H7 (cell line): ENCODE measurements at places on chromosomes 4 and X. TPM values are rescaled to one million over a fixed set of nuclear protein-coding genes. Genes with fewer than 3 reads are reported as not detected.

Gene NPNT
- total RNA-seq: 0.33 and 0.97 TPM in 2 replicates

- DNase-seq: no peak
Measured at GRCh38 chr4:70518716-70519115, 347 bp downstream of the AMTN start.

Gene CD38
- 0.15 and 1.1 TPM in 2 replicates for total RNA-seq

GRCh38 chrX:18617407-18617750 lies 54.5 kb downstream of the RS1 start:
- no peak for DNase-seq

Gene FAT4
- 2.2 and 4.0 TPM in 2 replicates for total RNA-seq

Gene UBE2K
- total RNA-seq: 26.4 and 31.8 TPM in 2 replicates

Gene DCAF4L1
- 0.14 and 0.37 TPM in 2 replicates for total RNA-seq

Gene KDR
- 29.7 and 50.6 TPM in 2 replicates for total RNA-seq

Gene TLR3
- total RNA-seq: 1.0 and 1.8 TPM in 2 replicates

Gene F11
- total RNA-seq: 0.28 and 0.30 TPM in 2 replicates

DNA sequence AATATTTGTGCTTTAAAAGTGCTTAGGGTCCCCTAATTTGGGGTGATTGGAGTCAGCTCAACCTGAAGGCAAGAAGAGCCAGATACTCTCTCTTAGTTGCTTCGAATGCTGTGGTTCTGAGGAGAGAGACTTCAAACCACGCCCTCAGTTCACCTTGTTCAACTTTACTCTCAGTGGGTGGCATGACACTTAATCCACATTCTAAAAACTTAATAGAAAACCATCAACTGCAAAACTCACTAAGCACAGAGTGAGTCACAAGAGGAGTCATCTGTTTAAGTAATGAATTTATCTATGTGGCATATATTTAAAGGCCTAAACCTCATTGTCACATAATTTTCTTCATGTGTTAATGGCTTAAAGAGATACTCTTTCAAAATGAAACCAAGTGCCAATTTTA lies 99.5 kb upstream of the SLC4A4 start:
- no peak for DNase-seq

DNA sequence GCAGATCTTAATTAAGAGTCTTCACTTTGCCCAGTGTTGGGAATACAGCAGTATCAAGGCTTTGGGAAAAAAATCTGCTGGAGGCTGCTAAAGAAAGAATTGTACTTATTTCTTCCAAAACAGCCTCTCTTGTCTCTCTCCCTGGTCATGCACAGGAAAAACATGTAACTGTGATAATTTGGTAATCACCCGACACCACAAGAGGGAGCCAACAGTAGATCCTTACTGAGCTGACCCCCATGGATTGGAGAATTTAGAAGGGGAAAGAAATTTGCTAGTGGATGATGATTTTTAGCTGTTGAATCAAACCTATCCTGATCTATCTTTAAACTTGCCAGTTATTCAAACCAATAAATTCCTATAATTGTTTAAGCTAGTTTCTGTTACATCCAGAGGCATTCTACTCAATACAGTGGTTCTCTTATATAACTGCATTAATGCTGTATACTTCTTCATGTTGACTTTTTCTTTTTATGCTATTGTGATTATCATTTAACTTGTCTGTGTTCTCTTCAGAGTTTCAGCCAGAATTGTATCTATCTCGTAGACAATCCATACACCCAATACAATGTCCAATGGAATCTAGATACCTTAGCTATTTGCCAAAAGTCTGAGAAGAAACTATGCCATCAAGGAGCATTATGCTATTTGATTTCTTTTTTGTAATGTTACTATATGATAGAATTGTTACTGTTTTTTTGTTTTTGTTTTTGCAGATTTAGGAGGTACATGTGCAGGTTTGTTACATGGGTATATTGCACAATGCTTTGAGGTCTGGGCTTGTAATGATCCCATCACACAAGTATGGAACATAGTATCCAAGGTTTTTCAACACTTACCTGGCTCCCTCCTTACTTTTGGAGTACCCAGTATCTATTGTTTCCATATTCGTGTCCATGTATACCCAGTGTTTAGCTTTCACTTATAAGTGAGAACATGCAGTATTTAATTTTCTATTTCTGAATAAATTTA lies 31.3 kb upstream of the ARHGEF38 start:
- peak; percentile 55 for DNase-seq

- no peak for DNase-seq
Measured at GRCh38 chr4:126298271-126298670, 983.5 kb downstream of the FAT4 start.

DNA sequence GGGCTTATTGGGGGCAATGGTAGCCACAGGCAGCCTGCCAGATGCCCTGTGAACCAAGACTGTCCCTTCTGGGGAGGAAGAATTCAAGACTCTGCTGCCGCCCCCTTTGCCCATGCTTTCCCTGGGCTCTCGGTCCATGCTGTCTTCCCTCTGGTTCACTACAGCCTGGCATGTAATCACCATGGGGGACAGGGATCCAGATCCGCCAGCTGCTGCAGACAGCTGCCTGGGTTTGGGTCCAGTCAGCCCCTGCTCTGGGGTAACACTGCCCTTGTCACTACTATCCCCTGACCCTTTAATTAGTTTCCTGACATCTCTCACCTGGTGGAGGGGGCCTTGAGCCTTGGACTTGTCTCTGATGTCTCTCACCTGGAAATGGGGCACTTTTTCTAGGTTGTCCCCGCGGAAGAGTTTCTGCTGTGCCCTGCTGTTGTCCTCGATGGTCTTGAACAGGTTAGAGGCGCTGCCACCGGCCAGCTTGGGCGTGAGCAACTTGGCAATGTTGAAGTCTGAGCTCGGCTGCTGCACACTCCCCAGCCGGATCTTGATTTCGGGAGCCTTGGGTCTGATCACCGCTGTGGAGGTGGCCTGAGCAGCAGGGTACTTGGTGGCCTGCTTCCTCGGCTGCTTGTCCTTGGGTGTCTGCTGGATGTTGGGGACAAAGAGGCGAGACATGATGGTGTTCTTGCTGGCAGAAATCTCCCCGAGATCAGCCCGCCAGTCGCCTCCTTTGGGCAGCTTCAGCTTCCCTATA lies 6.4 kb downstream of the C4orf54 start:
- DNase-seq: no peak

- no peak for DNase-seq
Measured at GRCh38 chr4:85445050-85445639, 29.8 kb upstream of the ARHGAP24 start.

- DNase-seq: no peak
Measured at GRCh38 chr4:31655328-31655727, 935.2 kb downstream of the PCDH7 start.

- DNase-seq: no peak
Measured at GRCh38 chr4:16750882-16751642, 147.4 kb downstream of the LDB2 start.

Gene ARHGAP24
- total RNA-seq: 1.2 and 4.5 TPM in 2 replicates

- peak; percentile 85 for DNase-seq
Measured at GRCh38 chrX:115561605-115562479, 868 bp downstream of the PLS3 start.

- peak; percentile 1 for DNase-seq
Measured at GRCh38 chrX:121987163-121987562, 939.8 kb downstream of the GLUD2 start.

DNA sequence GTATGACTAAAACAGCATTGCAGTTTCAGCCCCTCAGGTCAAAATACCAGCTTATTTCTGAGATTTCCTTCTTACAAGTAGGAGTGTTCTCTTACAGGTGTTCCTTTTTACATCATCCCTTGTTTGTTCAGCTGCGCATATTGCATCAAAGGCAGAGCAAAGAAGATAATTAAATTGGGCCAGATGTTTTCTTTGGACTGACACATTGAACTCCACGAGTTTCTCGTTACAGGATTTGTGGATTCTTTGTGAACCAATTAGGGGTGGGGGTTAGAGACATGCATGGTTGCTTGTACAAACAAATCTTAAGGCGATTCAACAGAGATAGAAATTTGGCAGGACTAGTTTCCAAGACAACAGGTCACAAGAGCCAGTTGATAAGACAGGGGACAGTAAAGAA lies 95.7 kb downstream of the SPANXN4 start:
- no peak for DNase-seq

Gene USP51
- total RNA-seq: 6.6 and 6.7 TPM in 2 replicates

GRCh38 chr4:146105464-146105863 lies 70.1 kb upstream of the LSM6 start:
- DNase-seq: no peak

- no peak for DNase-seq
Measured at GRCh38 chr4:25020236-25020635, 10.5 kb downstream of the LGI2 start.

GRCh38 chr4:141330616-141331015 lies 109.9 kb downstream of the ZNF330 start:
- DNase-seq: no peak

GRCh38 chr4:15147714-15148113 lies 145.4 kb downstream of the CPEB2 start:
- DNase-seq: no peak

DNA sequence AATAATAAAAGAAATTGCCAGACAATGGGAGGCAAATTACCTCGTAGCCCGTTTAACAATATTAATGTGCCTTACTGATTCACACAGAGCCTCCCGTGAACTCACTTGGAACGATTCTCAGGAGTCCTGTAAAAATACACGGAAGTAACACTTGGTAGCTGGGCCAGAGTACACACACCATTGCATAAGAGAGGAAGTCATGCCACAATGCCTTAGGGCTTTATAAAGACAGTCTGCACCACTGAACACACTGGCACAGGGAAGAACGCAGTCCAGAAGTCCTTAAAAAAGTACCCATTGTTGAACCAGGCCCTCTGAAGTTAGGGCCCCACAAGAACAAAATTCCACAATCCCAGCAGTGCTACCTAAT lies 15.1 kb downstream of the SLC2A9 start:
- no peak for DNase-seq

Gene GYPE
- not detected in 2 replicates for total RNA-seq

Gene GLRA2
- total RNA-seq: not detected in 2 replicates

Gene LIMCH1
- total RNA-seq: 0.76 and 0.85 TPM in 2 replicates

- no peak for DNase-seq
Measured at GRCh38 chr4:48653217-48654014, 126.7 kb downstream of the FRYL start.

DNA sequence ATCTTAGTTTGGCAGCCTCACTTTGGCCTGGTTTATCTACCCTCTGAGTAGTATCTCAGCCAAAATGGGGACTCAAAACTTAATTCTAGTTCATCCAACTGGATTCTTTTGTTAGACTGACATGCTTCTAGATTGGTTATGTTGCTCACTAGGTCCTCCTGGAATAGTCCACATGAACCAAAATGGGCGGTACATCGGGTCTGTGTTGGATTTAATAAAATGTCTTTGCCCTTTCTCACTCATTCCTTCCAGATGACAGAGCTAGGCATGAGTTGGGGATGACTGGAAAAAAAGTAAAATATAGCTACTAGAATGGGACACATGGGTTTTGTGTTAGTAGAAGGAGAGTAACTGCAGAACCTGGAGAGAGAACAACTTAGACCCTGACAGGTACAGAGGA lies 247.9 kb downstream of the CCSER1 start:
- DNase-seq: no peak

Gene MSX1
- total RNA-seq: 0.07 and 0.67 TPM in 2 replicates

- no peak for DNase-seq
Measured at GRCh38 chrX:72006461-72006860, 95.8 kb downstream of the NHSL2 start.

Gene HSD17B10
- total RNA-seq: 109 and 156 TPM in 2 replicates

GRCh38 chrX:38982370-38982769 lies 181.1 kb downstream of the MID1IP1 start:
- DNase-seq: no peak

GRCh38 chr4:16820329-16820728 lies 78.1 kb downstream of the LDB2 start:
- DNase-seq: peak; percentile 39

GRCh38 chrX:19686876-19687275 lies 171.6 kb upstream of the MAP3K15 start:
- DNase-seq: no peak

Gene CCDC110
- 0.22 and 0.28 TPM in 2 replicates for total RNA-seq

Gene RIPPLY1
- 0.24 TPM in 1 of 2 replicates, not detected in the other for total RNA-seq

DNA sequence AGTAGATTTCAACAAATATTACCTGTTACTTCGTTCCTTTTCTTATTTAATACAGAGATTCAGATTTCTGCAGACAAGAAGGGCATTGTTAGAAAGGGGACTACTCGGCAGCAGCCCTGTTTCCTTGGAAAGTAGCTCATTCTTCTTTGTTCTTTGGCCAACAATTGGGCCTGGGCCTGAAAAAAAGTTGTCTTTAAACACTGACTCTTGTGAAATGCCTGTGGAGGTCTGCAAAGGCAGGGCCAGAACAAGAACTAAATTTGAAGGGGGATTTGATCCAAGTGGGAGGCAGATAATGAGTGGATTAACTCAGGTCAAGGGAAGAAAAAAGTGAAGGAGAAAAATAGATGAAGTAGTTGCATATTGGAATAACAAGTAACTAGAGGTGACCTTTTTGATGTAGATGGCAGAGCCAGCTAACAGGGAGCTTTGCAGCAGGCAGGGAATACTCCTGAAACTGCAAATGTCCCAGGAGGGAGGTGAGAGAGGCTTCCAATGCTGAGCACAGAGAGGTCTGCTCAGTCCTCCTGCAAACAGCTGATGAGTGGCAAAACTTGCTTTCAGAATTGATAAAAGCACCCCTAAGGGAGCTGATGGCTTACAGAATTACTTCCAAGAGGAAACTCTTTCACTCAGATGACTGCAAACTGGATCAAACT lies 393.2 kb upstream of the HS3ST1 start:
- peak; percentile 18 for DNase-seq

DNA sequence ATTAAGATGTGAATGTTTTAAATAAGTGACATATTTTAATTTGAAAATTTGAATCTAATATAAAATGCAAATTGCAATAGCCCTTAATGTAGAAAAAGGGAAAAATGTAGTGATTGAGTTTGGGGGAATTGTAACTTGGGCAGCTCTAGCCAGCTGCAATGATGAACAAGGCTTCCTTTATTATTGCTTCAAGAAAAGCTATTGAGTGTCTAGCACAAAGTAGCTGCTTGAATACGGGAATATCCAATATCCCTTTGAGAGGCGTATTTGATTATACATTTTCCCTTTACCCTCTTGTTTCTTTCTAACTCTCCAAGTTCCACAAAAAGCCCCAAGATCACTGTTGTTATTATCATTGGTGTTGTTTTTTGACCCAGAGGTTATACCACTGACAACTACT lies 21.8 kb downstream of the IL1RAPL1 start:
- no peak for DNase-seq

Gene DAPP1
- not detected in 2 replicates for total RNA-seq

- DNase-seq: no peak
Measured at GRCh38 chr4:122747883-122748282, 15.4 kb downstream of the BBS12 start.
